ENCODE measurements at places on chromosomes 7 and 10. TPM values are rescaled to one million over a fixed set of nuclear protein-coding genes. Genes with fewer than 3 reads are reported as not detected.

- no peaks in the 10 kb centered on the region for H3K27me3 ChIP-seq
- H3K27ac ChIP-seq = no peak overlapping the region
- no peak for DNase-seq
- H3K4me3 ChIP-seq = no peak overlapping the region
- H3K4me1 ChIP-seq = no peaks in the 10 kb centered on the region
Measured at GRCh38 chr7:80876894-80877414, 41.9 kb downstream of the SEMA3C start.

DNA sequence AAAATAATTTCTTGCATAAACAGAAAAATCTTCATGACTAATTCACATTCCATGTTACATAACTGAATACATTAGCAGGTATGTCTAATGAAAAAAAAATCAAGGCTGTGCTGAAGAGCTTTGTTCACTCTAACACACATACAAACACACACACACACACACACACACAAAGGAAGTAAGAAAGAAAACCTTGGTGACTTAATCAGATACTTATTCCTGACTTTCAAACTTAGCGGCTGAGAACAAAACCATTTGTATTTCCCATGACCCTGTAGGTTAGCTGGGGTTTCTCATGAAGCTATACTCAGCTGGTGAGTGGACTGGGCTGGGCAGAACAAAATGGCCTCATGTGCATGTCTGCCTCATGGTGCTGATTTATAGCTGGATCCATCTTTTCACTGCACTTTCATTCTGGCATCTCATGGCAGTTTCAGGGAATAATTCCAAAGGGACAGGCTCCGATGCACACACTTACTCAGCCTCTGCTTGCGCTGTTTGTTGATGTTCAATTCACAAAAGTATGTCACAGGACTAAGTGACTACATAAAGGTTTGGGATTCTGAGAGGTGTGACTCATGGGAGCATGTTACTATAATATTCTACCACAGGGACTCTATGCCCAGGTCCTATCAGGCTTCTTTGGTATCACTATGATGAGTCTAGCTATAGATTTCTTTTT, 161.2 kb downstream of the PCLO start:
- no peak overlapping the region for H3K27ac ChIP-seq
- no peaks in the 10 kb centered on the region for H3K4me1 ChIP-seq
- no peak for DNase-seq
- no peak overlapping the region for H3K4me3 ChIP-seq

- H3K4me3 ChIP-seq = no peak overlapping the region
- no peaks in the 10 kb centered on the region for H3K36me3 ChIP-seq
- no peaks in the 10 kb centered on the region for H3K27me3 ChIP-seq
- no peak overlapping the region for H3K27ac ChIP-seq
- peaks cover 54% of the 10 kb centered on the region for H3K4me1 ChIP-seq
Measured at GRCh38 chr10:48805848-48806247, 121.2 kb downstream of the WDFY4 start.

DNA sequence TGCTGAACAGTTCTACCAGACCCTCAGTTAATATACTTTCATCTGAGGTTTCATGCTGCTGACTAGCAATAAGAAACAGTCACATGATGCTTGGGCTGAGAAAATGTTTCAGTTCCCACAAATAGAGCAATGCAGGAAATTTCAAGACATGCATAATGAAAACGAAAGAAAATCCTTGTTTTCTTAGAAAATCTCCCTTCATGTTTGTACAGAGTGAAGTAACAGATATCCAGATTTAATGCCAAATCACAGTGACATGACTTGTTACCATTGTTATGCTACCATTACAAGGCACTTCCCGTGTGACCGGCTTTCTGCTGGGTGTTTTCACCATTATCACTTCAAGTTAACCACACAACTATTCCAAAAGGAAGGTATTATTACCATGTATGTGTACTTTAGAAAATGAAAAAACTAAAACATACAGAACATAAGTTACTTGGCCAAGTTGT, 121.7 kb downstream of the DOCK4 start:
- DNase-seq = no peak
- H3K36me3 ChIP-seq = no peaks in the 10 kb centered on the region
- H3K4me3 ChIP-seq = no peak overlapping the region

GRCh38 chr7:65983965-65984658, 2.1 kb upstream of the GUSB start:
- DNase-seq = no peak
- peaks cover 6% of the 10 kb centered on the region for H3K36me3 ChIP-seq
- no peak overlapping the region for H3K4me3 ChIP-seq
- H3K27me3 ChIP-seq = no peaks in the 10 kb centered on the region
- H3K4me1 ChIP-seq = peaks cover 10% of the 10 kb centered on the region

GRCh38 chr7:29565634-29565981, 2.0 kb downstream of the PRR15 start:
- peak overlapping the region; percentile 85 for H3K4me3 ChIP-seq
- H3K4me1 ChIP-seq = peaks cover 8% of the 10 kb centered on the region
- DNase-seq = no peak
- H3K36me3 ChIP-seq = peaks cover 4% of the 10 kb centered on the region
- peaks cover 67% of the 10 kb centered on the region for H3K27me3 ChIP-seq
- no peak overlapping the region for H3K27ac ChIP-seq

DNA sequence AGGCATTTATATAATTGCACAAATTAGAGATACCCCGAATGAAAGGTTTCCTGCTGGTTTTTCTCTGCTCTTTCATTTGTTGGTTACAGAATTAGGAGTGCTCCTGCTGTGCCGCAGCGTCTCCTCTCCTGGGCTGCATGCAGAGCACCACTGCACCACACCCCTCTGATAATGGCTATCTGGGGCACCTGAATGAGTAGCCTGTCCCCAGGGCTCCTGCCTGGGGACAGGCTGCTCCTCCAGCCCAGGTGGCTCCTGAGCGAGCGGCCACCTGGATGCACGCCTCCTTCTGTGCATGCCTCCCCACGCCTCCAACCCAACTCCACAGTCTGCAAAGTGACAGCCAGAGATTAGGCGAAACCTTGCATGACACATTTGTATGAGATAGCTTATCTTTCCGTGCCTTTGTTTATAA, 242.6 kb upstream of the FZD8 start:
- no peak overlapping the region for H3K27ac ChIP-seq
- DNase-seq = peak; percentile 30
- H3K4me1 ChIP-seq = no peaks in the 10 kb centered on the region

- H3K4me3 ChIP-seq = no peak overlapping the region
- H3K27me3 ChIP-seq = no peaks in the 10 kb centered on the region
Measured at GRCh38 chr10:25808372-25808771, 125.7 kb upstream of the MYO3A start.

- no peak overlapping the region for H3K27ac ChIP-seq
- peaks cover 16% of the 10 kb centered on the region for H3K27me3 ChIP-seq
Measured at GRCh38 chr7:92415225-92415624, 32.1 kb upstream of the GATAD1 start.

DNA sequence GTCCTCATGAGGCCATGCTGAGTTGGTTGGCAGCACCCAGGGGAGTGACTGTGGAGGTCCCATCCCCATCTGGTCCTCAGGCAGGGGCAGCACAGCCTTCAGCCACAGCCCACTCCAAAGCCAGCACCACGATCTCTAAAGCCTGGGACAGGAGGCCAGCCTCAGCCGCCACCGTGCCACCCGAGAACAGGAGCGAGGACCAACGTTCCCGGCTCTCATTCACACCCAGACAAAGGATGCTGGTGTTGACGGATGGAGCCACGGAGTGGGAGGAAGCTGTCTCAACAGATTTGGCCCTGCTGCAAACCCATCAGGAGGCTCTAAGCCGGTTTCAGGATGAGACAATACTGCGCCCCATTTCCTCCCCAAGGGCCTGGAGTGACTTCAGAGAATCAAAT, 42.7 kb upstream of the PPP2R2D start:
- H3K4me1 ChIP-seq = no peaks in the 10 kb centered on the region
- no peak overlapping the region for H3K4me3 ChIP-seq
- peaks cover 4% of the 10 kb centered on the region for H3K27me3 ChIP-seq

- H3K4me3 ChIP-seq = no peak overlapping the region
- H3K27me3 ChIP-seq = no peaks in the 10 kb centered on the region
- no peak overlapping the region for H3K27ac ChIP-seq
- DNase-seq = no peak
- no peaks in the 10 kb centered on the region for H3K4me1 ChIP-seq
- no peaks in the 10 kb centered on the region for H3K36me3 ChIP-seq
Measured at GRCh38 chr7:156151658-156152057, 339.4 kb upstream of the SHH start.

DNA sequence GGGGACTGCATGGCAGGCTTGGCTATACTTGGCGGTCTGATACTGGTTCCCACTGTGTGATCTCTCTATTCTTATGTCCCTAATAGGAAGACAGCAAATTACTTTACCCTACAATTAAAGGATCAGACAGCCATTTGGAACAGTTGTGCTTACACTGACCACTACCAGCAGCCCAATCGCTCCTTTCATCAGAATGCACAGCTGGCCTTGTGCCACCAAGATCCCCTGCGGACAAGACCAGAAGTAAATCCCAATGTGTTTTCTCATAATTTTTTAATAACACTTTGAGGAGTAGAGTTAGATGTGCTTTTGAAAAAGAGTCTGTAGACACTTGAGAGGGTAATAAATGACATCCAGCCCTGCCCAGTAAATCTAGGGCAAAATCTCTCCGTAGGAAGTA, 297.2 kb upstream of the ZNF32 start:
- peaks cover 3% of the 10 kb centered on the region for H3K4me1 ChIP-seq
- no peak for DNase-seq
- no peaks in the 10 kb centered on the region for H3K36me3 ChIP-seq

DNA sequence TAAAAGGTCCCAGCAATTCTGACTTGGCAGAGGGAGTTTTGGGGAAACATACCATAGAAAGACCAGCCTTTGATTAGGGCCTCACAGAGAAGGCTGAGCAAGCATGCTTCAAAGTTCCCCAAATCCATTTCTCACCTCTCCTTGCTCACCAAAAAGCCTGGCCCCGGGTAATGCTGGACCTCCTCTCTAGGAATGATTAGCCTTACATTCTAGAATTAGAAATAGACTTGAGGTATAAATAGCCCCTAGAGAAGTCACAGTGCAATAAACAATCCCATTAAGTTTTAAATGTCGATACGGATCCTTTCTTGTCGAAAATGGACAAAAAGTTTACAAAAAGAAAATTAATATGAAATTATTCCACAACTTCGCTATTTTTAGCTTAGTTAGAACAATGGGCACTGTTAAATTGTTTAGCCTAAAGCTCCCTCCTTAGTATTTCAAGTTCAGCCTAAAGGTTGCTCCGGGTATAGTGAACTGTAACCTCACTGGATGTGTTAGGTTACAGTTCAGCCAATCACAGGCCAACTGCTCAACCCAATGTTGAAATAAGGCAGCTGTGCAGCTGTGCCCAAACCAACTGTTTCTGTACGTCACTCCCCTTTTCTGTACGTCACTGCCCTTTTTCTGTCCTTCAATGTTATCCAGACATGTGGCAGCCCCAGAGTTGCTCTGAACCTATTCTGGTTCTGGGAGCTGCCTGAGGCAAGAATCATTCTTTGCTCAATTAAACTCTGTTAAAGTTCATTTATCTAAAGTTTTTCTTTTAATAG, 7.9 kb upstream of the GSDME start:
- DNase-seq = no peak
- H3K4me3 ChIP-seq = no peak overlapping the region
- H3K27ac ChIP-seq = no peak overlapping the region

DNA sequence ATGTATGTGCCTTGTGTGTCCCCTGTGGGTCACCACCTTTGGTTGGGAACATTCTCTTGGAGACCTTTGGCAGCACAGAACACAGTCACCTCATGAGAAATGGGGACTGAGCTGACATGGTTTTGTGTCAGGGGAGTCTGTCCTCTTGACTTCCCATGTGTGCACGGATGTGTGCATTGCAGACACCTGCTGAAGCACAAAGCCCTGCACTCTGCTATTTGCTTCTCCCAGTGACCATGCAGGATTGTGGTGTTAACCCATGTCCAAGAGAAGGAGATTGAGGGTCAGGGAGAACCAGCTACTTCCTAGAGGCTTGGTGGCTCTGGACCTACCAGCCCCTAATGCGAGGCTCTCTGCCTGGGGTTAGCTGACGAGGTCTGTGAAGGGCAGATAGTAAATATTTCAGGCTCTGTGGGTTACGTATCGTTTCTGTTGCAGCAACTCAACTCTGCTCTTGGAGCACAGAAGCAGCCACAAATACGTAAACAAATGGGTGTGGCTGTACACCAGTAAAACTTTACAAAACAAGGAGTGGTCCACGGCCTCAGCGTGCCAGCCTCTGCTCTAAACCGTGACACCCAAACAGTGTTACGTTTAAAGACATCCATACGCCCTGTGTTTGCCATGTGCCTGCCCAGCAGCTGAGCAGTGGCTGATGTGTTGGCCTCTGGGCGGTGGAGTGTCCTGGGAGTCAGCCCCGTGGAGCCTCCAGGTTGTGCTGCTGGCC, 51.7 kb downstream of the ADCY1 start:
- H3K36me3 ChIP-seq = no peaks in the 10 kb centered on the region
- DNase-seq = no peak
- H3K27me3 ChIP-seq = no peaks in the 10 kb centered on the region
- H3K4me3 ChIP-seq = no peak overlapping the region

DNA sequence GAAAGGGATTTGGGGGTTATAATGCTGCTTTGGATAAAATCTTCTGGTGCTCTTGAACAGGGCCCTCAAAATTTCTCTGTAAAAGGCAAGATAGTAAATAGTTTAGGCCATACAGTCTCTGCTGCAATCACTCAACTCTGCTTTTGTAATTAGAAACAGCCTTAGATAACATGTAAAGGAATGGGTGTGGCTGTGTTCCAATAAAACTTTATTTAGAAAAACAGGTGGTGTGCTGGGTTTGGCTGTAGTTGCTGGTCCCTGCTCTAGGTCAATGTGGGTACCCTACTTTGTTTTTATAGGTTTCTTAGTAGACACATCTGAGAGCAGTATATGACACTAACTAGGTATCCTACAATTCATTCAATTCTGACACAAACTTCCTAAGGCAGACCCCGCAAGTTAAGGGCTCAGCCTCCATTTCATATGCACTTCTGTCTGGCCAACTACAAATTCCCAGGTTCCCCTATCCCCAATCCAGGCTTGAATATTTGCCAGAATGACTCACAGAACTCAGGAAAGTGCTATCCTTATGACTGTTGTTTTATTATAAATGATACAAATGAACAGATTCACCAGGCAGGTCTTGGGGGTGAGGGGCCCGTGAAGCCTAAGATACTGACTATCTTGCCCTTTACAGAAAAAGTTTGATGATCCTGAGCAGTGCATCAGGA, 349.9 kb downstream of the RPS24 start:
- H3K36me3 ChIP-seq = no peaks in the 10 kb centered on the region
- H3K4me1 ChIP-seq = no peaks in the 10 kb centered on the region
- H3K27me3 ChIP-seq = peaks cover 3% of the 10 kb centered on the region
- H3K4me3 ChIP-seq = no peak overlapping the region
- no peak for DNase-seq

GRCh38 chr7:94507462-94507861, 2.1 kb upstream of the CASD1 start:
- no peak overlapping the region for H3K27ac ChIP-seq
- no peaks in the 10 kb centered on the region for H3K36me3 ChIP-seq
- H3K4me3 ChIP-seq = no peak overlapping the region
- peaks cover 2% of the 10 kb centered on the region for H3K27me3 ChIP-seq
- no peak for DNase-seq

Gene MOGAT3
- total RNA-seq = not detected

Gene IFIT1B
- not detected for total RNA-seq

Gene CAMK2B
- total RNA-seq = 1.6 TPM

Gene RAMP3
- total RNA-seq = not detected

Gene NUP205
- 129 TPM for total RNA-seq

Gene ITIH5
- total RNA-seq = not detected

Gene OSBPL3
- total RNA-seq = 93.7 TPM

Gene CHAT
- 0.24 TPM for total RNA-seq

Gene ALOX5
- total RNA-seq = 2.4 TPM
